ENCODE measurements at places on chromosomes 2 and 18. TPM values are rescaled to one million over a fixed set of nuclear protein-coding genes. Genes with fewer than 3 reads are reported as not detected.

- no peaks in the 10 kb centered on the region for H3K27me3 ChIP-seq
- no peak overlapping the region for H3K4me3 ChIP-seq
- no peak for DNase-seq
- H3K27ac ChIP-seq: no peak overlapping the region
- H3K36me3 ChIP-seq: peaks cover 6% of the 10 kb centered on the region
- H3K4me1 ChIP-seq: peaks cover 7% of the 10 kb centered on the region
Measured at GRCh38 chr18:8221452-8221851, 387.8 kb upstream of the RAB12 start.

The VAMP5 gene
- total RNA-seq: 1.4 TPM

The DNPEP gene
- total RNA-seq: 19.8 TPM

DNA sequence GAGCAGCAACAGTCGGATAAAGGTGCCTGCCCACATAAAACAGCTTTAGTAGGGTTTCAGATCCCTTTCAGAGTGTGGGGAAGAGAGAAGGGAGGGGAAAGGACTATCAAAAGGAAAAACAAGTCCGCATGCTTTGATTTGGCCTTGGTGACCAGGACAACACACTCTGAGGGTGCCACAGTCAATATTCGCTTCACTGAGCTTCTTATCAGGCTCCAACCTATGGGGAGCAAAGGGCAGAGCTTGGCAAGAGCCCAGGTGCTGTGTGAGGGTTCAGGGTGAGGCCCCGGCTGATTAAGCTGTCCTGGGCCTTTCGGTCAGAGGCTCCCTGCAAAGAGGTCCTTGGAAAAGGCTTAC lies 237.4 kb upstream of the SMAD2 start:
- peaks cover 40% of the 10 kb centered on the region for H3K4me1 ChIP-seq
- no peak overlapping the region for H3K4me3 ChIP-seq
- no peak overlapping the region for H3K27ac ChIP-seq
- DNase-seq: no peak

DNA sequence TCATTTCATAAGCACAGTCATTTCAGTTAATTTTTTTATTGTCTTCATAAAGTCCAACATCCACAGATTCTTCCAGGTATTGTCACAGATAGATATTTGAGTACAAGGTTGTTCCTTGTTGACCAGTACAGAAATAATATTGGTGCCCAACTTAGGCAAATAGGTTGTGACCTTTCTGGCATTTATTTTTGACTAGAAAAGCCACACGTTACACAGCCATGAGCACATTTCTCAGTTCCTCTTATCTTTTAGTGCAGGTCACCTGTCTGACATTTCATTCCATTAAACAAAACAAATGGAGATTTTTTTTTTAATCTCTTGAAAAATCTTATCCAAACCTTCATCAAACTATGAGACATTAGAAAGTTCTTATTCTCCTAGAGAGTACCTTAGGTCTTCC lies 428.8 kb downstream of the ZNF521 start:
- peaks cover 2% of the 10 kb centered on the region for H3K27me3 ChIP-seq
- no peak overlapping the region for H3K4me3 ChIP-seq
- no peak for DNase-seq
- peaks cover 11% of the 10 kb centered on the region for H3K4me1 ChIP-seq

The FLACC1 gene
- total RNA-seq: 1.2 TPM

The CTAGE1 gene
- total RNA-seq: not detected

The CABYR gene
- 14.0 TPM for total RNA-seq

DNA sequence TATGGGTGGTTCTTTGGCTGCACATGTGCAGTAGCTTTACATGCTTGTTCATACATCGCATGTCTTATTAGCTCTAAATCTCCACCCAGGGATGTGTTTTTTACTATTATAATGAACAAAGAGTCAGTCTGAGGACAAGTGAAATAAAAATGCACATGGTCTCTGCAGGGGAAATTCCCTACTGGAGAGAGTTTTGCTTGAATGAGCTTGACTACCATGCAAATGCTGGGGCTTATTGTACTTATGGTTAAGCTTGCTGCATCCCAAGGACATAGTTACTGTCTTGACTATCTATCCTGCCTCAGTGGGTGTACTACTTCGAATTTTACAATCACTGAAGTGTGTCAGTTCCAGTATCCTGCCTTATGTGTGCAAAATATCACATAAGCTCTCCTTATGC lies 362.7 kb downstream of the TDRD15 start:
- H3K36me3 ChIP-seq: peaks cover 6% of the 10 kb centered on the region
- no peaks in the 10 kb centered on the region for H3K4me1 ChIP-seq
- H3K4me3 ChIP-seq: no peak overlapping the region
- DNase-seq: no peak
- H3K27ac ChIP-seq: no peak overlapping the region

- no peak overlapping the region for H3K27ac ChIP-seq
- peaks cover 3% of the 10 kb centered on the region for H3K27me3 ChIP-seq
- peaks cover 14% of the 10 kb centered on the region for H3K4me1 ChIP-seq
- no peaks in the 10 kb centered on the region for H3K36me3 ChIP-seq
Measured at GRCh38 chr2:72130659-72131360, 16.9 kb downstream of the CYP26B1 start.

GRCh38 chr18:54086046-54086802 lies 138.2 kb downstream of the MBD2 start:
- no peak overlapping the region for H3K4me3 ChIP-seq
- no peak for DNase-seq
- H3K36me3 ChIP-seq: peaks cover 5% of the 10 kb centered on the region
- H3K4me1 ChIP-seq: no peaks in the 10 kb centered on the region
- peaks cover 6% of the 10 kb centered on the region for H3K27me3 ChIP-seq
- no peak overlapping the region for H3K27ac ChIP-seq

- DNase-seq: no peak
- no peaks in the 10 kb centered on the region for H3K27me3 ChIP-seq
- H3K4me1 ChIP-seq: no peaks in the 10 kb centered on the region
- no peaks in the 10 kb centered on the region for H3K36me3 ChIP-seq
- no peak overlapping the region for H3K4me3 ChIP-seq
- no peak overlapping the region for H3K27ac ChIP-seq
Measured at GRCh38 chr18:55158570-55158969, 199.3 kb upstream of the CCDC68 start.

DNA sequence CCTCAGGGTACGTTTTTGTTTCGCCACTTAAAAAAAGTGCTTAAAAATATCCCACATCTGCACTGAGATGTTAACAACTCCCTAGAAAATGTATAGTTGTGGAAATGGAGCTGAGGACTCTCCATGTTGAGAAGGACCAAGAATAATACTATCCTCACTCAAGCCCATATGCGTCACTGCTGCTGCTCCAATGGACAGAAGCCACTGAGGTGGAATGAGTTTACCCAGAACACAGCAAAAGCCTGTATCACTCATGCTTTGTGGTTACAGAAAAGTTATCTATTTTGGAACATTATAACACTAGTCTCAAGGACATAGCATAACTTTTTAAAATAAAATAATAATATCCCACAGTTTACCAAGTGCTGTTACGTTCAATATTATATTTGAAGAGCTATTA lies 31.9 kb downstream of the DSC3 start:
- no peak overlapping the region for H3K27ac ChIP-seq
- no peaks in the 10 kb centered on the region for H3K36me3 ChIP-seq
- H3K4me3 ChIP-seq: no peak overlapping the region

GRCh38 chr2:10912076-10912731 lies 470 bp downstream of the KCNF1 start:
- H3K27me3 ChIP-seq: peaks cover 23% of the 10 kb centered on the region
- H3K4me1 ChIP-seq: peaks cover 28% of the 10 kb centered on the region
- peaks cover 6% of the 10 kb centered on the region for H3K36me3 ChIP-seq
- no peak for DNase-seq

DNA sequence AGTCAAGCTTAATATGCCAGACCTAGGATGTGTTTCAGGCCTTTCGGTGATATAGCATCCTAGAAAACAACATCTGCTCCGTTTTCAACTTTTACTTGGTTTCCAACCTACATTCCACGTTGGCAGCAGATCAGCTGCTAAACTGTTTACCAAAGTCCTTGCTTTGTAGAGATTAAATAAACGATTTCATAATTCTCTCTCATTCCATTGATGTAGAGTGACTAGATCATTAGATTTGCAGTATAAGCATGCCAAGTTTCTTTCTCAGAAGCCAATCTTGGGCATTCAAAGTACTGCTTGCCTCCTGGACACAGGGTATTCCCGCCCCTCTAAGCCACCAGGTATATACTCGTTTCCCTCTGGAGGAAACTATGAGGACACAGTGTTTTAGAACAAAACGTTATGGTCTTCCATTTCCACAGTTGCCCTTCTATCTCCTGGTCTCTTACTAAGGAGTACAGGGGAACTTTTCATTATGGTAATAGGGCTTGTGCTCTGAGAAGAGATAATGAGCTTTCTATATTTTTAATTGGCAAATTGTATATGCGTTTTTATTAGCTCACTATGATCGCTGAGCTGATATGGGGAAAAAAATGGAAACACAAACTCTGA lies 10.5 kb upstream of the INSIG2 start:
- no peak overlapping the region for H3K4me3 ChIP-seq
- no peak overlapping the region for H3K27ac ChIP-seq
- H3K36me3 ChIP-seq: no peaks in the 10 kb centered on the region
- no peaks in the 10 kb centered on the region for H3K27me3 ChIP-seq

The SUMO1 gene
- total RNA-seq: 111 TPM

DNA sequence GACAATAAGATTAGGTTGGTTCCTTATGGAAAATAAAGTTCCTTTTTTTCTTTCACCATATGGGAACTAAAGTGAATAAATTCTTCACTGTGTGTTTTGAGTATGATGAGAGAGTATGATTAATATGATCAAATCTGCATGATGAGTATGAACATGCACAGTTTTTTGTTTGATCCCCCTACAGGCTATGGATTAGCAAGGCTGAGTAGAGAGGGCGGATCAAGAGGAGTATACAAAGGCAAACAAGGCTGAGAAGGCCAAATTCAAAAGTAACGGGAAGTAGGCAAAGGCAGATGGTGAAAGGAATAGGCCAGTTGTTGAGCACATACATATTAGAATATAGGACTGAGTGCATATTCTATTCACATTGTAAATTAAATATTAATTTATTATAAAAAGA lies 508.2 kb downstream of the LRRTM4 start:
- H3K27ac ChIP-seq: no peak overlapping the region
- no peak overlapping the region for H3K4me3 ChIP-seq
- no peaks in the 10 kb centered on the region for H3K36me3 ChIP-seq

GRCh38 chr2:236973343-236973980 lies 112.2 kb upstream of the COPS8 start:
- H3K36me3 ChIP-seq: peaks cover 6% of the 10 kb centered on the region
- H3K4me3 ChIP-seq: peak overlapping the region; percentile 74
- peak overlapping the region; percentile 73 for H3K27ac ChIP-seq

DNA sequence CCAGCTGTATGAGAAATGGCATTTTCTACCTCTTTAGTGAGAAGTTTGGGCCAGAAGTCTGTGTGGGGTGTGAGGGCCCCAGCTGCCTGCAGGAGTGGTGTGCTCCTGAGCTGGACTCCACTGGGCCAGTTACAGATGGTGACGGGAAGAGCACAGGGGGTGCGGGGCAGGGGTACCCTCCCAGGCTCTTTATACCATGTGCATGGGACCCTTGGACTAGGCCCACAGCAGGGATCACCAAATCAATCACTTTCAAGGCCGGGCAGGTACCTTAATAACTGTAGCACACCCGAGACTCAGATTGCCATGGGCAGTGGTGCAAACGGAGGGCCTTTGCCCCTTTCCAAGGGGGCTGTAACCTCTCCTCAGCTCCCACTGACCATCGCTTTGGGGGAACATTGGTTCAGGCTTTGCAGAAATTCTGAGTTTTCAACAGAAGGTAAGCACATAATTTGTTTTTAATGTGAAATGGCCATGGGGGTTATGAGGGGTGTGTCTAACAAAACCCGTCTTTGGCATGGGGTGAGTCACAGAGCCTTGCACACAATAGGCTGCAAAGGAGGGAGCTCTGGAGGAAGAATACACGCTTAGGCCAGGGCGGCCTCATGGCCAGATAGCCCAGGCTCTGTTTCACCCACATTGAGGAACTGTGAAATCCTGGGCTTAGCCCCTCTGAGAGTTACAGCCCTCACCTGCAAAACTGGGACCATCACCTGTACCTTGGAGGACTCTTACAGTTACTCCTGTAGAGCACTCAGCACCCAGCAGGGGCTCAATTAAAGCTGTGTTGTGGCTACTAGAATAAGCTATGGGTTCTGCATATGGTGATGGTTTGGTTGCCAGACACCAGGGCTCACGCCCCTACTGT lies 141.0 kb upstream of the BCL2L11 start:
- DNase-seq: no peak
- no peak overlapping the region for H3K4me3 ChIP-seq
- no peaks in the 10 kb centered on the region for H3K36me3 ChIP-seq
- H3K27ac ChIP-seq: no peak overlapping the region

The ERFE gene
- 12.2 TPM for total RNA-seq

DNA sequence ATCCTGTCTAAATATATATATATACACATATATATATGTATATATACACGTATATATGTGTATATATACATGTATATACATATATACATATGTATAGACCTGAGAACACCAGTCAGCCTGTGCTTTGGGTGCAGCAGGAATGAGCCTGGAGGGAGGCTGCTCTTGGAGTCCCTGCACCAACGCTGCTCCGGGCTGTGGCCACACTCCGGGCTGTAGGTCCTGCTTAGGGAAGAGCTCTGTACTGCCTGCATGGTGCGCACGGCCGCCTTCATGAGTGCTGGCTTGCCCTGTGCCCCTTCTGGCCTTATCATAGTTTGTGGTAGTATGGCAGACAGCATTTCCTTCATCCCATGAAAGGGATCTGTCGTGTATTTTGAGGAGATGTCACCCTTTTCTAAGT lies 360.9 kb downstream of the TDRD15 start:
- H3K4me3 ChIP-seq: no peak overlapping the region
- H3K36me3 ChIP-seq: peaks cover 6% of the 10 kb centered on the region
- no peak for DNase-seq
- H3K4me1 ChIP-seq: no peaks in the 10 kb centered on the region
- no peaks in the 10 kb centered on the region for H3K27me3 ChIP-seq

GRCh38 chr2:231449503-231450054 lies 14.7 kb downstream of the NCL start:
- no peak for DNase-seq
- no peaks in the 10 kb centered on the region for H3K4me1 ChIP-seq
- no peak overlapping the region for H3K4me3 ChIP-seq
- H3K36me3 ChIP-seq: no peaks in the 10 kb centered on the region

DNA sequence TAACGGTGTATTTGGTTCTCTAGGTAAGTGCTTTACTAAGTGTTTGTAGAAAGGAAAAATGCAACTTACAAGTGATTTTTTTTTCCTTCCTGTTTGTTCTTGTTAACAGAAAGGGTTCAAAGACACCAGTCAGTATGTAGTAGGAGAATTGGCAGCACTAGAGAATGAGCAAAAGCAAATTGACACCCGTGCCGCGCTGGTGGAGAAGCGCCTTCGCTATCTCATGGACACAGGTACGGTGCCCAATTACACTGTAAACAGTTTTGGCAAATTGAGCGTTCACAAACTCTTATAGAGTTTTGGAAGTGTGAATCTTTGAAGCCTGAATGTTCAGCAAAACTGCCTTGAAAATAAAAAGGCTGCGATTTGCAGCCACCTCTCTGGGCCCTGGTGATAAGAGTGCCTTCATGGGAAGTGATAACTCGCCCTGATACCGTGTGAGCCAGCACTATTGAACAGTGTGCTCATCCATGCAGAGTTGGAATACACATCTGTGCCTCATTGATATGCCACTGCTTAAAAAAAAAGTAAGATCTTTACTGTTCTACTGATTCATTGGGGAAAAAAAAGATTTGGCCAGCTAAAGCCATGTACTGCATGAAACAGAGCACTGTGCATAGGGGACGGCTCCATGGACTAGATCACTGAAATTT lies 54.0 kb upstream of the OTX1 start:
- H3K36me3 ChIP-seq: peaks cover 4% of the 10 kb centered on the region
- no peak overlapping the region for H3K27ac ChIP-seq
- no peak overlapping the region for H3K4me3 ChIP-seq
- H3K4me1 ChIP-seq: peaks cover 5% of the 10 kb centered on the region

- no peaks in the 10 kb centered on the region for H3K4me1 ChIP-seq
- H3K27me3 ChIP-seq: peaks cover 6% of the 10 kb centered on the region
- DNase-seq: no peak
- no peaks in the 10 kb centered on the region for H3K36me3 ChIP-seq
Measured at GRCh38 chr18:506264-506663, 5.8 kb upstream of the COLEC12 start.

All from glutamatergic neuron (in vitro differentiated cells).